ENCODE measurements at places on chromosomes 6 and 20.

GRCh38 chr6:37565267-37566110, 65.8 kb upstream of the CCDC167 start:
- no peak for DNase-seq

GRCh38 chr20:46568570-46569129, 18.2 kb upstream of the OCSTAMP start:
- DNase-seq: no peak

DNA sequence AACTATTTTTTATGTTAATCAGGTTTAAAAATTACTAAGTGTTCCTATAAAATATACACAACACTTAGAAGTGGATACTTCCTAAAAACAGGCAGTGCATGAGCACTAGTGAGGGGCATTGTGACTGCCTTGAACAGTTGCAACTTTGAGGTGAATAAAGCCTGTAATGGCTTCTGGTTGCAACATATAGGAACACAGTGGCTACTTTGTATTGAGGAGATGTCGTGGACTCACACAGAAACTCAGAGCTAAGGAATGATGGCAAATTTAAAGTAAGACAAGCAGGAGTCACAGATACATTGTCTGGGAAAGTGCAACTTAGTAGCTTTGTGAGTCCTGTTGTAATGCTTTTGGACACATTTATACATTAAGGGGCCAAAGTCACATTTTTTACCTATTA, 861 bp upstream of the HLA-A start:
- DNase-seq: no peak

DNA sequence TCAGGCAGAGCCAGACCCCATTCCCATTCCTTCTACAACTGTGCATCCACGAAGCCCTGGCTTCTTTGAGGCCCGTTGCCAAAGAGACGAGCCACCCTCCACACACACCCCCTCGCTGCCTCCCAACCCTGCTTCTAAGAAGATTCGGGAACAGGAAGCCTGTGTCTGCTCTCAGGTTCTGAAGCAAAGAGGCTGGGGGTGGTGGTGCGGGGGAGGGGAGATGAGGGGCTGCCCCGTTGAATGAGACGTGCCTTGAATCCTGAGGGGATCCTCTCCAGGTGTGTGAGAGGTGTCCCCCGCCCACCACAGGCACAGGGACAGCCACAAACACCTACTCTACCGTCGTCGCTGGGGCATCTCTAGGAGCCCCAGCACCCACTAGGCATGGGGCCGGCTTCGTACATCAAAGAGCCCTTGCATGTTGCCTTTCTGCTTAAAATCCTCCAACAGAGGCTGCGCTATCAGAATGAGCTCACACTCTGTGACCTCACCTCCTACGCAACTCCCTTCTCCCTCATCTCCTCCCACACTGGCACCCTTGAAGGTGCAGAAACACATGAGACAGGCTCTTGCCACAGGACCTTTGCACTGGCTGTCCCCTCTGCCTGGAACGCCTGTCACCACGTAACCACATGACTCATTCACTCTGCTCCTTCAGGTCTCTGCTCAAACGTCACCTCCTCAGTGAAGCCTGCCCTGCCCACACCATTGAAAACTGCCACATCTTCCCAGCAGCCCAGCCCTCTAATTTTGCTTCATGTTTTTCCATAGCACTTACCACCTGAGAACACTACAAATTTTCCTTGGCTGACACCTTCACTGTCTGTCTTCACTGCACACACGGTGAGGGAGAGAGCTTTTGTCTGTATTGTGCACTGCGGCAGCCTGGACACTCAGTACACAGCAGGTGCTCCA, 58.5 kb downstream of the PREX1 start:
- DNase-seq: no peak

DNA sequence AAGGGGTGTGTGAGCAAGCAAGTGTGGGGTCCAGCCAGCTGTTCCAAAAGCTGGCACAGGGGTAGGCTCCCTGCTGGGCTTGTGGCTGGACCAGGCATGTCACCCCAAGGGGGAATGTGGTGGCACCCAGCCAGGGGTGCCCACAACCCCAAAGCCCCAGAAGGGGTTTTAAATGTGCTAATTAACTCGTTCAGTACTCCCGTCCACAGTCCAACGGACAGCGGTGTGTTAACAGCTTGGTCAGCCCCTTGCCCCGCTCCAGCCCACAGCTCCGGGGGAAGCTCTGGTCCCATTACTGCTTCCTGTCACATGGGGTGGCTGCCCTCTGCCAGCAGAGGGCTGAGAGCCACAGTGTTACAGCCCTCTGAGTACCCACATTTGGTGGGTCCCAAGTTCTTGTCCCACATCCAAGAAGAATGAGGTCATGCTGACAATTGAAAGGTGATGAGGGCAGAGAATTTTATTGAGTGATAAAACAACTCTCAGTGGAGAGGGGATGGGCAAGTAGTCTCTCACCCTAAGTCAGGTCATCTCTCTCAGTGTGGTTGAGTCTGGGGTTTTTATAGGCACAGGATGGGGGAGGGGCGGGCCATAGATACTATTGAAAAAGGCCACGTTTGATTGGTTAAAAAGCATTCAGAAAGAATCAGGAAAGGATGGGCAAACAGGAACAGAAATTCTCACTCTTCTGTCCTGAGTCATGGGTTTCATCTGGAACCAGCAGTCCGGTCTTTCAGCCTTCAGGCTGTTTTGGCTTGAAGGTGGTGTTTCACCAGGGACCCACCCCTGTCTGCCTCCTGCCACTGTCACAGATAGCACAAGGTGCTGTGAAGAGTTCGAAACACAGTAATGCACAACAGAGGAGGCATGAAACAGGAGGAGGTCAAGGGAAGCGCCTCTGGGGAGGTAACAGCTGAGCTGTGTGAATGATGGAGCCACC, 238.5 kb downstream of the NFATC2 start:
- DNase-seq: no peak

GRCh38 chr20:61784801-61785566, 280.7 kb downstream of the TAF4 start:
- DNase-seq: no peak

DNA sequence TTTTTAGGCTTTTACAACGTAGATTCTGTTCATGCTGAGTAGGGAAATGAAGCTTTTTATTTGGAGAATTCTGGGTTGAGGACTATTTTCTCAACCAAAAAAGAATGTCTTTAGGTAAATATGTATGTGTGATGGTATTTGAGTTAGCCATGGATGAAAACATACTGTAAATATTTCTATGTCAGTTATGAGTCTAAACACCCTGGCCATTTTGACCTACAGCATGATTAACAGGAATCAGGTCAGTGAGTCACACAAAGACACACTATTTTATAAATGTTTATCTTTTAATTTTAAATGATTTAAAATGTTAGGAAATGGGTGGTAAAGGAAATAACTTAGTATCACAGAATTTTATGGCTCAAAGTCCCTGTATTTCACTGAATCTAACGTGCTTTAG, 851.7 kb upstream of the MAP3K7 start:
- no peak for DNase-seq

DNA sequence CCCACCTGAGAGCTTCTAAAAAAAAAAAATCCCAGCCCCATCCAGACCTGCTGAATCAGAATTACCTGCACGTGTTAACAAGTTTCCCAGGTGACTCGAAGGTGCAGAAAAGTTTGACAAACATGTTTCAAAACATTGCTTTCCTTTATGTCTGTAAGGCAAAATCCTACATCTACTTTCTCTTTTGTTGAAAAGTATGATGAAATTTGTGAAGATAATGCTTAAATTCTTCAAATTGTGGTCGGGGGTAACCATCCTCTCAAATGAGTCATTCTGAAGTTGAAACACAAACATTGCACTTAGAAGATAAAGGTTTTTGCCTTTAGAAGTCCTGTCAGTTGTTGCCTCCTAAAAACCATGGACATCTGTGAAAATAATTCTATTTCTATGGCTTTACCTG, 429.7 kb downstream of the EPHA7 start:
- DNase-seq: no peak

DNA sequence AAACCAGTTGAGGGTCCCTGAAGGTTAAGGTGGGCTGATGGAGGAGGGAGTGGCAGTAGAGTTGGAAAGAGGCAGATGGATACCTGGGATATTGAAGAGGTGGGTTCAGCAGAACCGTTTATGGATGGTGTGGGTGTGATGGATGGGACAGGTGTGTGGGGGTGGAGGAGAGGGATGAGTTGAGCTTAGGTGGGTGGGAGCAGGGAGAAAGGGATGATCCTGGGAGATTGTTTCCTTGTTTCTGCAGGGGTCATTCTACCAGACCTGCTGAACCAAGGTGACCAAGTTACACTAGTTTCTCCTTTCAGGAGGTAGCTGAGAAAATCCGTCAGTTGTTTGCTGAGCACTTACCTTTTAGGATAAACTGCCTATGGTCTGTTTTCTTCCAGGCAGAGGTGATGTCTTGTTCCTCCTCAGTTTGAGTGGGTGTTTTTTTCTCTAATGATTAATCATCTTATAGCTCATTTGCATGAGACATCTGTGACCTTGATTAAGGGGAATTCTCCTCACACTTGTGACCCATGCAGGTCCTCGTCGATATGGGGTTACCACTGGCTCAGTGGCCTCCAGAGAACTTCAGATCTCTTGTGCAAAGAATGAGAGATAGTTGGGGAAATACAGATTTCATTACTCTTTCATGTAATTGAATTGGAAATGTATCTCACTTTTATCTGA, 53.0 kb downstream of the FARS2 start:
- DNase-seq: no peak

GRCh38 chr20:25042531-25043498, 15.1 kb downstream of the ACSS1 start:
- DNase-seq: peak; percentile 72

DNA sequence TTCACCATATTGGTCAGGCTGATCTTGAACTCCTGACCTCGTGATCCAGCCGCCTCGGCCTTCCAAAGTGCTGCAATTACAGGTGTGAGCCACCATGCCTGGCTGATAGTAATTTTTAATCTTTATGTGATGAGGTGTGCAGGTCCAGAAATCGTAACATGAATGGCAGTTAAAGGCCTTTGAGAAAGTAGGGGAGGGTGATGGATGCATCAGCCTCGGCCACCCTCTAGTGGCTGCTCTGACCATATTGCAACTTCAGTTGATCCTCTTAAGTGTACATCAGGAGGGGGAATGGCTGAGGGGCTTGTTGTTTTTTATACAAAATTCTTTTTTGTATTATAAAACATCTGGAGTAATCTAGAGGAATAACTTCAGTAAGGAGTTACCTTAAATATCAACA, 193.0 kb downstream of the ZFAND3 start:
- DNase-seq: peak; percentile 10

DNA sequence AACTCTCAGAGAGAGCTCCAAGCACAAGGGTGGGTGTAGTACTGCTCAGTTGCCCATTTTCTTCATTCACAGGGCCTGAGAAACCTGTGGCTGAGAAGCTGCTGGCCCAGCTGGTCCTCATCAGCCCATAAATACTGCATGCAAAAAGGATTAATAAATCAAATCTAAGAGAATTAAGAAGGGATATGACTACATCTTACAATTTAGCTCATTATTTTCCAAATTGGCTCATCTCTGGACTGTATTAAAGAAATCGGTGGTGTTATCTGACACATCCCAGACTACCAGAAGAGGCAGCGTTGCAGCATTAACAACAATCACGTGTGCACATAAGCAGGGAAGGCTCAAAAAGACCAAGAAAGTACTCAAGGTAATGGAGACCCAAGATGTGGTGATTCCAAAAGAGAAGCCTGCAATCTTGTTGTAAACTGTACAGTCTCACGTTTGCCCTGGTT, 90.7 kb downstream of the CD24 start:
- DNase-seq: no peak

DNA sequence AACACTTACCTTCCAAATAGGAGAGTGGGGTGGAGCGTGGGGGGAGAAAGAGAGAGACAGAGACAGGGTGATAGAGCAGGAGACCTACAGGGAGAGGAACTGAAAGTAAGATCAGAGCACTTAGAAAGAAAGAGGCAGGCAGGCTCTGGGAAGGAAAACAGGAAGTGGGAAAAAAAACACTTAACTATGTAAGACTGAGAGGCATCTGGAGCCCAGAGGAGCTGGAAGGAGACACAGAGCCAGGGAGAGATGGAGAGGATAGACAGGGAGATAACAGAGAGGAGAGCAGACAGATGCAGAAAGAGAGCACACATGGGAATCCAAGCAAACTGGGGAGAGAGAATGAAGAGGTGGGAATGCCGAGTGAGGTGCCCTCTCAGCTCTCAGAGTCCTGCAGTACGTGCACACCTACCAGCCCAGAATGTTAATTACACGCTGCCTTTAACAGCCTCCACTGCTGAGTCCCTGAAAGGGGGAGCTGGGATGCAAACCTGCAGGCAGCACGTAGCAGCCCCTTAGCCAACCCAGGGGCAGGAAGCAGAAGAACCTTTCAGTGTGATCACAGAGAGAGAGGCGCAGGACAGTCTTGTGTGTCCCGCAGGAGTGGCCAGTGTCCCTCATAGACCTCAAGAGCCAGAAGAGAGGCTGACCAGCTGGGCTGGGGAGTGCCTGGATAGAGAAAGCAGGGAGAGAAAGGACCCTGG, 132.7 kb upstream of the LRFN2 start:
- DNase-seq: no peak

DNA sequence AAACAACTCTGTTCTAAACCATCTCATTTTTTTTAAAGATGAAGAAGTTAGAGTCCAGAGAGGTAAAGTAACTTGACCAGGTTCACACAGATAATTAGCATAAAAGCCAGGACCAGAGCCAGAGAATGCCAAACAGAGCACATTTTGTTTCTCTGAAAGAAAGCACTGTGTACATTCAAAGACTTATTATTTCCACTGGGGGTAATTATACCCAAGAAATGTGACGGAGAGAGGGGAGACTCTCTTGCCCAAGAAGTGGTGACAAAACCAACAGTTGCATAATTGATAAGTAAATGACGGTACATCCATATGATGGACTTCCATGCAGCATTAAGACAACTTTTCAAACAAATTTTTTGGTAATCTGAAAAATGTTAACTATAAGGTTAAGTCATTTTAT, 111.6 kb downstream of the RTN4IP1 start:
- no peak for DNase-seq

DNA sequence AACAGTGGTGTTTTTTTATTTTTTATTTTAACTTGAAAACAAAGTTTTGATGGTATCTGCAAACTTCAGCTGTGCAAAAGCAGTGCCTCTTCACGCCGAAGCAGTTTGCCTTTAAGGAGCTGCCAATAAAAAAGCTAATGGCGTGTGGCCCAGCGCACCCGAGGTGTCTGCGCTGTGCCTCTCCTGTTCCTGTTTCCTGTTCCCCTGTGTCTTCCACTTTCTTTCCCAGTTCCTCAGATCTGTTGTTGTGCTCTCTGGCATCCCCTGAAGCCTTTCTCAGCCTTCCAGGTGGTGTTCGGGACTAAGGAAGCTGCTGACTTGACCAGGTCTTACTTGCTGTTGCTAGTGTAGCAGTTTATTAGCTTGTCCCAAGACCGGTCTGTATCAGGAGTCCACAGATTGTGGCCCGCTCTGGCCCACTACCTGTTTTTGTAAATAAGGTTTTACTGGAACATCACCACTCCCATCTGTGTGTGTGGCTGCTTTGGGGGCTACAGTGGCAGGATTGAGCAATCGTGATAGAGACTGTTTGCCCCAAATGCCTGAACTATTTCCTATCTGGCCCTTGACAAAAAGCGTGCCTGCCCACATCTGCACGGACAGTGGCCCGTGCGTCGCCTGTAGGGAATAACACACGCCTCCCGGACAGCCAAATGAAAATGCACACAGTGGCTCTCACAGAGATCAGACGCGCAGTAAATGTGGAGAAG, 178.3 kb downstream of the TMEM242 start:
- DNase-seq: no peak

Data from memory B cell (primary cell).